ENCODE measurements at places on chromosomes 11 and 22. TPM values are rescaled to one million over a fixed set of nuclear protein-coding genes. Genes with fewer than 3 reads are reported as not detected.

Gene HOATZ
- 0.11 TPM for polyA plus RNA-seq

- DNase-seq = no peak
Observed at GRCh38 chr11:45796461-45796861, 8.5 kb upstream of the SLC35C1 start.

Gene POU2AF2
- polyA plus RNA-seq = not detected

- no peak for DNase-seq
Observed at GRCh38 chr11:95794086-95794485, 3.8 kb downstream of the CEP57 start.

- no peak for DNase-seq
Observed at GRCh38 chr11:130206141-130206540, 46.6 kb downstream of the ST14 start.

GRCh38 chr11:35853971-35854370 is 89.9 kb upstream of the LDLRAD3 start:
- DNase-seq = peak; percentile 6

GRCh38 chr11:10155793-10156490 is 138.1 kb downstream of the SBF2 start:
- DNase-seq = no peak

DNA sequence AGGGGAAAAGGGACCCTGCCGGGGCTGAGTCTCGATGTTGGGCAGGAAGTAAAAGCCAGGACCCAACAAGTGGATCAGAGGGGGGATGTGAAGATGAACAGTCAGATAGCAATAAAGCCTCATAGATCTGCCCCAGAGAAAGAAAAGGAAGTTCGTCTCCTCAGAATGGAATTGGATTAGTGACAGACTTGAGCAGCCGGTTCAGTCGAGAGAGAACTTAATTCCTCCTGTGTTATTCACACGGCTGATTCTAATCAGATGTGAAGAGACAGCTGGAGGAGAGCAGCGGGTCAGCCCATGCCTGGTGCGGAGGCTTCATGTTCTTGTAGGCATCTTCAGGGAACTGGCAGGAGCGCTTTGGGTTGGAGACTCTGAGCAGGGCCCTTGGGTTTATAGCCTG is 29.3 kb upstream of the CABP7 start:
- DNase-seq = peak; percentile 79

DNA sequence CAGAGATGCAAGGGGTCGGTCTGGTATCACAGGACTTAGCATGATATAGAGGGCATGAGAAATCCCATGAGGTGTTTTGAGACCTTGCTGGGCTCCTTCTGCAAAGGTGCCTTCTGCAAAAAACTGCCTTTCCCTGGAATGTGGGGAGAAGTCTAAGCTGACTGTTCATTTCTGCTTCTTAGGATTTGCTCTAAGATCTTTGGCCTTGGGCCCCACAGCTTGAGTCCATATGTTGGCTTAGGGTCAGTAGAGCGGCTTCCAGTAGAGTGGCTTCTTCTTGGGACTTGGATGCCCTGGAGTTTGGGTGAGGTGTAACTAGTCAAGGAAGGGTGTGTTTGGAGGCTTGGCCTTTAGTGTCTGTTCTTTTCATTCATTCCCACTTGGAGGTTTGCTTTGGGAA is 37.0 kb downstream of the AMPD3 start:
- DNase-seq = no peak
